ENCODE measurements at places on chromosomes 4 and X.

GRCh38 chr4:74534121-74534520 lies 89.2 kb downstream of the AREG start:
- no peak for DNase-seq

DNA sequence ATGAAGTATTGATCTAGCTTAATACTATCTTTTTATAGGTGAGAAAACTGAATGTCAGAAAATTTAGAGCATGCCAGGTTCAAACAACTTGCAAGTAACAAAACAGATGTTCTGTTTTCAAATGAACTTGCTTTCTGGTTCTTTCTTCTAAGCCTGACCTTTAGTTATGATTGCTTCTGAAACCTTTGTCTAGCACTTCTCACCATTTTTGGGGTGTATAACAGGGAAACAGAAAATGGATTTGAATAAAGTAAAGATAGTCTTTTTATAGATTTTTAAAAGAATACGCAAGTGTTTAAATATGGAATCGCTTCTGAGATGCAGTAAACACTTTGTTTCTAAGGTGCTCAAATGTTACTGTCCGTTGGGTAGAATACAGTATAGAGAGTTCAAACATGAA lies 687.2 kb upstream of the CPEB2 start:
- DNase-seq = no peak

DNA sequence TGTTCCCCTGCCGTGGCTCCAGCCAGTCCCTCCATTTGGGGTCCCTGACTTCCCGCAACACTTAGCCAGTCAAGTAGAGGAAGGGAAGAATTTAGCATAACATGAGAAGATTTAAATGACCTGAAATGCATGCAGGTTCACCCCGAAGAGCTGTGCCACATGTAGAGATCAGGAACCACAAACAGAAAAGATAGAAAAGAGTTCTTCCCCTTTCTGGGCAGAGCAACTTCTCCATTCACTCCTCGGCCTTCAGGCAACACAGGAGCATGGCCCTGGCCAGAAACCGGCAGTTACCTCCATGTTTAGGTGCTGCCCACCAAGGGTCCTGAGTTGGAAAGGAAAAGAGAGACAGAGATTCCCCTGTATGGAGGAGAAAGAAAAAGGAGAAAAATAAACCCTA lies 5.2 kb downstream of the NLRP2B start:
- DNase-seq = no peak

- DNase-seq = no peak
Observed at GRCh38 chr4:153486281-153487151, 20.4 kb downstream of the TMEM131L start.

DNA sequence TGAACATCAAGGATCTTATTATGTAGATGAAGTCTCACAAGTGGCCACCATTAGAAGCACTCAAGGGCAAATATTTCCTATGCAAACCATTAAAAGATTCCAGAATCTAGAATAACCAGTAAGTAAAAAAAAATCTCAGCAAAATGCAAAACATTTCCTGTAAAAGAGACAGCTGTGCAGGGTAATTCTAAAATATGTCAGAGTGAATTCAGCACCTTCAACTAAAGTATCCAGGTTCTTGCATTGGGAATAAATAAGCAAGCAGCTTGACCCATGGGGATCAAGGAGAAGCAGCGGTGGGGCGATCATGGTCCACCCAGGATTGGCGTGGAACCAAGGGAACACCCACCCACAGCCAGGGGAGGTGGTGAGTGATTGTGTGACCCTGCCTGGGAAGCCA lies 2188.9 kb downstream of the PCDH7 start:
- no peak for DNase-seq

GRCh38 chrX:139850968-139851367 lies 81.9 kb downstream of the ATP11C start:
- DNase-seq = no peak

GRCh38 chr4:152289941-152290340 lies 246.0 kb downstream of the FBXW7 start:
- no peak for DNase-seq

- DNase-seq = no peak
Observed at GRCh38 chrX:151391722-151392121, 5.3 kb upstream of the VMA21 start.

All from esophagus muscularis mucosa (tissue), 4 donors.